ENCODE measurements at places on chromosomes 2 and 18. TPM values are rescaled to one million over a fixed set of nuclear protein-coding genes. Genes with fewer than 3 reads are reported as not detected.

GRCh38 chr2:205637320-205637602 is 45.0 kb upstream of the NRP2 start:
- DNase-seq = no peak

SP140L gene
- total RNA-seq = 13.2 TPM

IL1R1 gene
- 13.9 TPM for total RNA-seq

DNA sequence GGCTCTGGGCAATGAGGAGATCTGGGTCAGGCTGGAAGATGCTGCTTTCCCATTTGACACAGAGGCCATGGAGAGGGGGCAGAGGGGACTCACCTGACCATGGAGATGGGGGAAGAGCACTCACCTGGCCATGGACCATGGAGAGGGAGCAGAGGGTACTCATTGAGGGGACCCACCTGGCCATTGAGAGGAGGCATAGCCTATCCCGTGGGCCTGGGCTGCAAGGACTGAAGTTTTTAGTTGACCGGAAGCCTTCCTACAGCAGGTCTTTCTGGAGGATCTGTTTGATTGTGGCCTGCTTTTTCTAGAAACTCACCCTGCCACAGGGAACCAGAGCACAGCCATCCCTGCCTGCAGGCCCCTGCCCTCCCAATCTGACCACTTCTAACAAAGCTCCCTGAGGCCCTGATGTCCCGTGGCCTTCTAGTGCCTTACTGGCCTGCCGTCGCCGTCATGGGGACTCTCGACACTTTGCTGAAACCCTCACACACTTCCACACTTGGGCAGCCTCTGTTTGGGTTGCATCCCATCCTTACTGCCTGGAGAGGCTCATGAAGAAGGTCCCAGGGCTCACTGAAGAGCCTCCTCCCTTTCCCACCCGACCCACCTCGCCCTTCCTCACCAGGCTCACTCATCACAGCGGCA is 5.1 kb upstream of the PROM2 start:
- peak; percentile 12 for DNase-seq

GRCh38 chr2:109676346-109676902 is 62.3 kb downstream of the SOWAHC start:
- no peak for DNase-seq

DNA sequence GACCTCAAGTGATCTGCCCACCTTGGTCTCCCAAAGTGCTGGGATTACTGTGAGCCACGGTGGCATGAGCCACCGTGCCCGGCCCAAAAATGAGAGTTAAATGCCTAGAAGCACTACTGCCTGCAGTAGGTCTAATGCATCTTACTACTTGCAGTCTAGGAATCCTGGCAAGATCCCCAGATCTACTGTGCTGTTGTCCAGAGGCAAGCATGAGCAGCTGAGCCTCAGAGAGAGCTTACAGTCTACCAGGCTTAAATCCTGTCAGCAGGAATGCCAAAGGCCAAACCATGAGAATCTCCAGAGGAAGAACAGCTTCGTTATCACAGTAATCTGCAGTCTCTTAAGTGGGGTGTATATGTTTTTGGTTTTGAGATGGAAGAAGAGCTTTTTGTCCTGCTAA is 54.4 kb downstream of the XRCC5 start:
- no peak for DNase-seq

DNA sequence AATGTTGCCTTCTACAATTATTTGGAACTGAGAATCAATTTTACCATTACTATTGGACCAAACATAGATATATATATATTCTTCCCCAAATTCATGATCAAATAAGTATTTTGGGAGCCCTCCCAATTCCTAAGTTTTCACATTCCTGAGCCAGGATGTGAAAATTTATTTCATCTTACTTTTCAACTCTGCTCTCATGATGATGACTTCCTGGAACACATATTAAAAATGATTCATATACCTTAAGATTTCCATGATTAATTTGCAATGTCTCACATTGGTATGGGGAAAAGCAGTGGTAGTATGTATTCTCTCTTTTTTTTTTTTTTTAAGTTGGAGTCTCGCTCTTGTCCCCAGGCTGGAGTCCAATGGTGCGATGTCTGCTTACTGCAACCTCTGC is 596.1 kb upstream of the ZEB2 start:
- no peak for DNase-seq

DNA sequence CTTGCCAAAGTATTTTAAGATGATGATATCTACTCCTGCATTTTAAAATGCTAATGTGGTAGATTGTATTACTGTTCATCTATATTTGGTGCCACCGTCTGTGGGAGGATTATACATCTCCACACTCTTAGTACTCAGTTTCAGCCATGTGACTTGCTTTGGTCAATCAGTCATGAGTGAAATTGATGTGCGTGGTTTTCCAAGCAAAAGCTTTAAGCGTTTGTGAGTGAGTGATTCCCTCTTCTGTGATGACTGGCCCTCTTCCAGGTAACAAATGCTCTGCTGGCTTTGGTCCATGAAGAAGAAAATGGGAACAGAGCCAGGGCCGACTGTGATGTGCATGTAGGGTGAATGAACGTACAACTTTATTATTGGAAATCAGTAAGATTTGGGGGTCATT is 330.4 kb downstream of the LPIN1 start:
- no peak for DNase-seq

GRCh38 chr18:73669297-73669696 is 478.3 kb downstream of the FBXO15 start:
- no peak for DNase-seq

Data from colonic mucosa (tissue), 4 donors.